ENCODE measurements at places on chromosomes 1 and 21.

GRCh38 chr1:31937300-31938183, 626 bp downstream of the PTP4A2 start:
- peak; percentile 79 for DNase-seq

GRCh38 chr1:157077394-157077793, 22.2 kb downstream of the ETV3L start:
- no peak for DNase-seq

DNA sequence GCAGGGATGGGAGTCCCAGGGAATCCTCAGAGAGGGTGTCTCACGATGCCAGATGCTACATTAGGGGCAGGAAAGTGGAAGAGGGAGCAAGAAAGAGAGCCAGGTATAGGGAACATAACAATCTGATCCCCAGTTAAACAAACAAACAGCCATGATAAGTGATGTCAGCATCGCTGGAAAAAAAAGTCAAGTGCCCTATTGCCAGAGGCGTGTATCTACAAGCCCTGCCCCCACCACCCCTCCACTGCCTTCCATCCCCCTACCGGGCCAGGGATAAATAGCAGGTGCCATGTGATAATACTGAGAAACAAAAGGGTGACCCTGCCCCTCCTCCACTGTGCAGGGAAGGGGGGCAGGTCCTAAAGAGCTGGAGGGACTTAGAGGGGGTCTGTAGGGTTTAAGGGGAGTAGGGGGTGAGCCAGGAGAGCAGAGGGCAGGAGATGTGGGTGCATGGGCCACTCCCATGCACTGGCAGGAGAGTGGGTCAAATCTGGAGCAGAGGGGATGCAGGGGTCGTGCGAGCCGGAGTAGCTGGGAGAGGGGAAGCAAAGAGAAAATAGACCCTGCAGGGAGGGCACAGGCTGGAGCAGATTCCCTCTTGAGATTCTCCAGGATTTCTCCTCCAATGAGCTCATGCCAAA, 3.4 kb downstream of the SLC26A9 start:
- no peak for DNase-seq

- DNase-seq, result peak; percentile 61
These were observed 52.0 kb downstream of the OLIG1 start for GRCh38 chr21:33121715-33122475.

- no peak for DNase-seq
These were observed 777.9 kb downstream of the MRPL39 start for GRCh38 chr21:24829397-24829796.

- no peak for DNase-seq
These were observed 197.7 kb downstream of the NRIP1 start for GRCh38 chr21:14866859-14867765.

- peak; percentile 39 for DNase-seq
These were observed 12.5 kb upstream of the SARS1 start for GRCh38 chr1:109201123-109201703.

DNA sequence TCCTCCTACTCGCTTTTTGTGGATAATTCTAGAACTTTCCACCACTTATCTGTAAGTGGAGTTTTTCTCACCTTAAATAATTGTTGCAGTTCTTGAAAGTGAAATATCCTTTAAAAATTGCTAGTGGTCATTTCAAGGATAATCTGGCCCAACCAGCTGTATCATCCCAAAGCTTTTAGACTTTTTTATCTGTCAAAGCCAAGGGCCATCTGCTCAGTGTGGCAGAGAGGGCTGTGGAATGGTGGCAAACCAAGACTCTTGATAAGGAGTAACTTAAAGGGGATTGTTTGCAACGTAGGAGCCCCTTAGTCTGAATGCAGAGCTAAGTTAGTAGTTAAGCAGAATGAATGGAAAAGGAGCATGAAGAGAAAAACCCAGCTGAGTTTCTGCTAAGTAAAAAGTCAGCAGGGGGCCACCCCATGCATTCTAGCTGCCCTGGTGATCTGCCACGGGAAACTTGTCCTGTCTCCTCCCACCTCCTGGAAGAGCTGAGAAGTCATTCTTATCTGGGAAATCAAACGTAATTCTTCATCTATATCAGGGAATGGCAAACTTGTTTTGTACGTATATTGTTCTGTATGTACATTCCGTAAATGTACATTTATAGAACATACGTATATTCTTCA, 169.3 kb downstream of the PRDM2 start:
- no peak for DNase-seq

DNA sequence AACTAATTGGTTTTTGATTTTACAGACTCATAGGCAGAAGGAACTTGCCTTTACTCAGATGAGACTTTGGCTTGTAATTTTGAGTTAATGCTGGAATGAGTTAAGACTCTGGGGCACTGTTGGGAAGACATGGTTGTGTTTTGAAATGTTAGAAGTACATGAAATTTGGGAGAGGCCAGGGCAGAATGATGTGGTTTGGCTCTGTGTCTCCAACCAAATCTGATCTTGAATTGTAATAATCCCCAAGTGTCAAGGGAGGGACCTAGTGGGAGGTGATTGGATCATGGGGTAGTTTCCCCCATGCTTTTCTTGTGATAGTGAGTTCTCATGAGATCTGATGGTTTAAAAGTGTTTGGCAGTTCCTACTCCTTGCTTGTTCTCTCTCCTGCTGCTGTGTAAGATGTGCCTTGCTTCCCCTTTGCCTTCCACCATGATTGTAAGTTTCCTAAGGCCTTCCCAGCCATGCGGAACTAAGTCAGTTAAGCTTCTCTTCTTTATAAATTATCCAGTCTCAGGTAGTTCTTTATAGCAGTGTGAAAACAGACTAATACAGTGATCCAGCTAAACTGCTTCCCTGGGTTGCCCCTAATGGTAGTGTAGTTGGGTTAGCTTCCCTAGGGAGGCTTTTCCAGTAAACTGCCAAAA, 10.2 kb downstream of the CPT2 start:
- DNase-seq, result no peak

DNA sequence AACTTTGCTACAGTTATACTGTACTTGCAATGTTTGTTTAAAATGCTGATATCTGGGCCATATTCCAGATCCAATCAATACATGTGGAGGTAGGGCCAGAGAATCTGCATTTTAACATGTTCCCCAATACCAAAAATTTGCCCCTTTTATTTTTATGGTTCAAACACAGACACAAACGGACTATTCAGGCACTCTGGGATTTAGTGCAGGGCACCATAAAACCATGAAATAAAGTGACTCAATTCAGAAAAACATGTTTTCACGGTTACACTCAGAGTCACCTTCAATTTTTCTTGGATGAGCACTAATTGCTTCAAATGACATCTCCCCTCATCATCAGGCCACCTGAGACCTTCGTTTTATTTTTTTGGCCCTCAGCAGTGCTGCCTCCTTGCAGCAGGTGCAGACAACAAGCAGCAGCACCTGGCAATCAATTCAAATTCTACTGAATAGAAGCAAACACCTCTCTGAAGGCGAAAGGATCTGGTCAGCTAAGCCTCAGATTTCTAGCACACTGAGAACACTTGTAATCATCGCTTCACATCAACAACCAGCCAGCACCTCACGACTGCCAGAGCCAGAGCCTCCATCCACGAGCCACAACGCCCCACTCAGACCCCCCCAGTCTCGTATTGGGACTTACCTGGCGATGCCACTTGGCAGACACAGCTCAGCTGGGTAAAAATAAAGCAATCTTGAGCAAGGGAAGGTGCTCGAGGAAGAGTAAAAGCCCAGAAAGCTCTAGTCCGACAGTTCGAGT, 1.1 kb downstream of the ERO1B start:
- peak; percentile 48 for DNase-seq

DNA sequence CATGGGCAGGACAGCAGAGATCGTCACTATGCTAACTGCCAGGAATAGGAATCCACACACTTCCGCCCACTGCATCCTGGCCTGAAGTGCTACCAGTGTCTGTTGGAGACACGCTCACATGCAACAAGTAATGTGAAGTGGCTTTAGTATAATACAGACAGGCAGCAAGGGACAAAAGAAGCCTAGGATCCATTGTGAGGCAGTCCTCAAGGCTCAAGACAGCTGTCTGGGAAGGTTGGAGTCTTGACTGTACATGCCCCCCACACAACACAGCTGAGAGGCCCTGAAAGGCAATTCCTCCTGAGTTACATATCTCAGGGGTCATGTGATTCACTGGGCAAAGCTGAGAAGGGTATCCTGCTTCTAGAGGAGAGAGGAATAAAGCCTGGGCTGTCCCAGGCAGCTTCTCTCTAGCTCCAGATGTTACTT, 39.9 kb upstream of the CD1D start:
- no peak for DNase-seq

DNA sequence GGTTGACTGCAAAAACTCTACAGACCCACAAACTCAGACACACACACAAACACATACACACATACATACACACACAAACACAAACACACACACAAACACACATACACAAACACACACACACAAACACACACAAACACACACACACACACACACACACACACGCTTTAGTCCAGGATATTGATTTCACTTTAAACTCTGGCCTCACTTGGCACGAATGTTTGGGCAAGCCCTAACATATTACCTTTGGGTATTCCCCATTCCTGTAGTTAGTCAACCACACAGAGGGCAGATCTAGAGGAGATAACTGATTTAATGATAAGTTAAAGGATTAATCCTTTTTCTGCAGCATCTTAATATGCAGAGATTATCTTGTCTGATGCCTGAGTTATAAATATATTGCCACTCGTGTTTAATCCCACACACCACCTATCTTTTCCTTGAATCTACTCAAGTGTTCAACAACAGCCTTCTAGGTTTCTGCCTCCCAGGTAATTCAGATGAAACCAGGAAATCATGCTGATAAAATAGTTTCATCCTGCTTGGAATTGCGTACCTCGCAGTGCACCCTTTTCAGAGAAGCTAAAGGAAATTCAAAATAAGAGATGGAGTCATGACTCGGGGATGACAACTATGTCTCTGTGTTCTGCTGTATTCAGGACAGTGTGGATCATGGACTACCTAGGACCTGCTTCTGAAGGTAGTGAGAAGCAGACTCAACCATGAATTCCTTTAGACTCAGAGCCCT, 14.5 kb upstream of the RUNX1 start:
- DNase-seq, result no peak

DNA sequence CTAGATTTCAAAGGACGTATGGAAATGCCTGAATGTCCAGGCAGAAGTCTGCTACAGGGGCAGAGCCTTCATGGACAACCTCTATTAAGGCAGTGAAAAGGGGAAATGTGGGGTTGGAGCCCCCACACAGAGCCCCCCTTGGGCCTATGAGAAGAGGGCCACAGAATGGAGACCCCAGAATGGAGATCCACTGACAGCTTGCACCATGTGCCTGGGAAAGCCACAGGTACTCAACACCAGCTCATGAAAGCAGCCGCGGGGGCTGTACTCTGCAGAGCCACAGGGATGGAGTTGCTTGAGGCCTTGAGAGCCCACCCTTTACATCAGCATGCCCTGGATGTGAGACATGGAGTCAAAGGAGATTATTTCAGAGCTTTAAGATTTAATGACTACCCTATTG, 108.7 kb downstream of the DMRTB1 start:
- DNase-seq, result no peak

- DNase-seq, result peak; percentile 38
These were observed 114.4 kb downstream of the DMRTA2 start for GRCh38 chr1:50308878-50309277.

- DNase-seq, result no peak
These were observed 29.7 kb downstream of the SERTAD4 start for GRCh38 chr1:210262167-210262896.

GRCh38 chr1:184695023-184695422, 59.6 kb downstream of the EDEM3 start:
- peak; percentile 32 for DNase-seq

DNA sequence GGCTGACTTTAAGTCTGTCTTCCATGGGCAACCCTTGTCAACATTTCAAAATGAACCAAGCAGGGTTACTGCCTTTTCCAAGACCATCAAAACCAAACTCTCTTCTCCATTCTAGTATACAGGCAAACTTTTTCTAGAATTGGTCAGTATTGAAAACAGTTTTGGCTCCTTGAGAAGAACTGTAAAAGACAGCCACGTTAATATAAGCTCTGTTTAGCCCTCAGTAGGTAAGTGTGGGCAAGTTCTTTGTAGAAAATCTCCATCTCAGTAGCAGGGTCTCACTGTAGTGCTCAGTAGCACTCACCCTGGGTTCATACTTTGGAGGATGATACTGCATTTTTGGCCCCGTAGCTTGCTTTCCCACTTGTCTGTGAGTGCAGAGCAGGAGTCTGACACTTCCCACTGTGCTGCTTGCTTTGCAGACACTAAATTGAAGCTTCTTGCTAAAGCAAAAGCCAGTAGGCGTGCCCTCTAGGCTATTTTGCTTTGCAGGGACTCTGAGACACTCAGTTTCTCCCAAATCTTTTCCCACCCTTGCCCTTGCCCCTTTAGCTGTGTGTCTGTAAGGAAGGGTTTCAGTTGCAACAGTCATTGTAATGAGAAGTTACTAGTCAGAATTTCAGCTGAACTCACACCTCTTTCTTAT, 34.3 kb upstream of the CACYBP start:
- DNase-seq, result no peak

GRCh38 chr1:66648901-66649595, 103.2 kb upstream of the DYNLT5 start:
- DNase-seq, result peak; percentile 91

DNA sequence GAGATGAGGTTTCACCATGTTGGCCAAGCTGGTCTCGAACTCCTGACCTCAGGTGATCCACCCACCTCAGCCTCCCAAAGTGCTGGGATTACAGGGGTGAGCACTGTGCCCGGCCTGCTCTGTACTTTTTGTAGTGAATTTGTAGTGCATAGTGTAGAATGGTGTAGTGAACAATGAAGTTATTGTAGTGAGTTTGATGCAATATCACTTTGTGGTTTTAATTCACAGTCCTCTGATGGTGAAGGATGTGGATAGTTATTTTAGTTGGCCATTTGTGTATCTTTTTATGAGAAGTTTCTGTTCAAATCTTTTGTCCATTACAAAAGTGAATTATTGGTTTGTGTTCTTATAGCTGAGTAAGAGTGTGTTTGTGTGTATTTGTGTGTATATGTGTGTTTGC, 57.6 kb downstream of the PDE4B start:
- no peak for DNase-seq

DNA sequence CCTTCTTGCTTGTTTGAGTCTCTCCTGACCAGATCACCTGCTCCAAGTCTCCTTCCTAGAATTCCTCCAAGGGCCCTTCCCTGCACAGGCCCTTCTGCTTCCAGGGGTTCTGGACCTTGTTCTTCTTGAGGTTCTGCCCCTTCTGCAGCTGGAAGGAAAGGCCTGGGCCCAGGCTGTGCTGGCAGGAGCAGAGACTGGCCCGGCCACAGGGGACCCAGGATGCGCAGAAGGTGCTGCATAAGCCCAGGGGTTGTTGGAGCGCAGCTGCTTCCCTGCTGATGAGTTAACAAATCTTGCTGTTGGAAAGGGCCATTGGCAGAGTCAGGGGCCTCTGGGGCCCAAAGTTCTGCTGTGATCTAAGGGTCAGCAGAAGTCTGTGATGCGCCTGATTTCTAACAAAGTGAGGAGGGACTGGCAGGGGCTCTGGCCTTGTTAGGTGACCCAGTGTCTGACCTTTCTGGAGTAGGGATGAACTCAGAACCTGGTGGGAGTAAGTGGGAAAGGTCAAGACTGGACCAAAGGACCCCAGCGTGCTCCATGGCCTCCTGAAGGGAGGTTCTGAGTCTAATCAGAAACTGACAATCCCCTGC, 509.8 kb downstream of the PTPRU start:
- DNase-seq, result no peak

GRCh38 chr1:195960580-195960979, 647.7 kb downstream of the KCNT2 start:
- peak; percentile 21 for DNase-seq

GRCh38 chr21:29550205-29550604, 251.5 kb downstream of the BACH1 start:
- no peak for DNase-seq

- DNase-seq, result no peak
These were observed 145.7 kb upstream of the TIAM1 start for GRCh38 chr21:31489726-31490125.
